ENCODE measurements at places on chromosomes 11 and 22.

- no peak for DNase-seq
These were observed 41.2 kb upstream of the ARL14EP start for GRCh38 chr11:30281476-30282288.

- DNase-seq = no peak
These were observed 61.5 kb downstream of the SYN3 start for GRCh38 chr22:32996702-32997101.

DNA sequence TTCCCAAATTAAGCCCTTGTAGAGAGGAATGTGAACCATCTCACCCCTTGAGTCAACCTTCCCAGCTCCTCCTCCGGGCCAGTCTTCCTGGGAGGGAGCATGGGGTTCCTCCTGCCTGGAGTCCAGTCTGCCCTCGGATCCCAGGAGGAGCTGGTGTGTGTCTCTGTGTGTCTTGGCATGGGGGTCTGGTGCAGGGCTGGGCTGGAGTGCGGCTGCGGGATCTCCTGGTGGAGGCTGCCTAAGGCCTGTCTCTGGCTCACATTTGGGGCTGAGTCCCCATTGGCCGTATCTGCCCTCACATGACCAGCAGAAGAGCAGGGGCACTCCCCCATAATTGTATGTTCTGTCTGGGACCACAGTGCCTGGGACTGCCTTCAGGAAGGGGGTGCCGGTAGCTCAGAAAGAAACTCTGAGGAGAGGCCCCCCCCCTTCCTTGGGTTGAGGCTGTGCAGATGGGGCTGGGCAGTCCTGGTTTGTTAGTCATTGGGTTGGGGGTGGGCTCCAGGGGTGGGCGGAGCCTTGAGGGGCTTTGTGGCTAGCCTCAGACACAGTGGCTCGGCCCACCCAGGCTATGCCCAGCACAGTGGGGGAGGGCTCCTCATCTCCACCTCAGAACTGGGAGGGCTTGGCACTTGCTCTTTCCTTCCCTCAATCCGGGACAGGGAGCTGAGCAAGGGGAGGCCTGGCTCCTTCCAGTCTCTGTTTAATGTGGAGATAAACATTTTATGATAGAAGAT is 2.9 kb downstream of the C1QTNF5 start:
- DNase-seq = peak; percentile 71

DNA sequence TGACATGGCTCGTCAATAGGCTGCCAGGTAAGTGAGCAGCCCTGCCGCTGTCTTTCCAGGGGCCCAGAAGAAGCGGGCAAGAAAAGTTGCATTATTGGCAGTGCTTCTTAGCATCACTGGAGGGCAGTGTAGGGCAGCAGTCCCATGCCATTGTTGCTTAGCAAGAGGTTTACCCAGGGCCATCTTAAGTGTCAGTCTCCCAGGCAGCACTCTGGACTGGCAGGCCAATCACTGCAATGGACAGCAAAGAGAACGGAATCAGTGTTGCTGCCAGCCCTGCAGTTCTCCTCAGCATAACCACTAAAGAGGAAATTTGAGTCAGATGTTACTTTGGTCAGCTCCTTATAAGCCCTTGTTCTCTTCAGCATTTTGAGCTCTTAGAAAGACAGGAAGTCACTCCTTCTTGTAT is 13.4 kb upstream of the GRK2 start:
- no peak for DNase-seq

DNA sequence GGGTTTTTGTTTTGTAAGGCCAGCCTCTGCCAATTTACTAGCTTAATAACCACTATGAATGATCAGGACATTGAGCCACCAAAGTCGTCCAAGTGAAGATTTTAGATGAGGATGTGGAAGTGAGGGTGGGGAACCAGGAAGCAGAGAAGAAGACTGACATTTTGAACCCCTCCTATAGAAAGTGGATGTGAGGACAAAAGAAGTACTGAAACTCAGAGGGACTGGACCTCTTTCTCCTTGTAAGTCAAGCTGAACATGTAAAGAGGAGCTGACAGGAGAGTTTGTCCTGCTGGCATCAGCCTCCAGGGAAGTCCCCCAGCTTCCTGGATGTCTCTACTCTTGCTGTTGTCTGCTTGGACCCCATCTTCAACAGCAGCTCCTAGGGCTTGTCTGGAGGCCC is 338.2 kb upstream of the NCAM1 start:
- no peak for DNase-seq

DNA sequence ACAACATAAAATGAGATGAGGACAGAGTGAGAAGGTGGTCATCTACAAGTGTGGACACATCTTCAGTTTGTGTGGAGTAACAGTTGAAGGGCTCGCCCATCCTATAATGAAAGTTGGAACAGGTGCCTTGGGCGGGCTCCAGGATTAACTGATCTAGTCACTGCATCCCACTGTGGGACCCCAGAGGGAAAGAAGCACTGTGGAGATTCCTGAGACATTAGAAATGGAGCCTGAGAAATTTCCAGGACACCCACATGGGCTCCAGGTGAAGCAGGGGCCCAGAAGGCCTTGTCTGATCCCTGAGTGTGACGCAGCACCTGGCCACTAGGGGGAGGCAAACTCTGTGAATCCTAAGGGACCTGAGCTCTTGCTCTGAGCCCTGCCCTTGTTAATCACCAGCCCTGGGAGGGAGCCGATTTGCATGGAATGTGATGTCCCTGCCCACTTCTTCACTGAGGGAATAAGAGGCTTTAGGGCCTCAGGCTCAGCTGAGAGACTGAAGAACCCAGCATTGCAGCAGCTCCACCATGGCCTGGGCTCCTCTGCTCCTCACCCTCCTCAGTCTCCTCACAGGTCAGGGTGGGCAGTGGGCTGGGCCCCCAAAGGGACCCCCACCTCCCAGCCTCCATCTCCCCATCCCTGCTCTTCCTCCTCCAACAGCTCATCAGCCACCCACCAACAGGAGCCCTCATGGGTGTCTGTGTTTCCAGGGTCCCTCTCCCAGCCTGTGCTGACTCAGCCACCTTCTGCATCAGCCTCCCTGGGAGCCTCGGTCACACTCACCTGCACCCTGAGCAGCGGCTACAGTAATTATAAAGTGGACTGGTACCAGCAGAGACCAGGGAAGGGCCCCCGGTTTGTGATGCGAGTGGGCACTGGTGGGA is 98.4 kb downstream of the VPREB1 start:
- DNase-seq = no peak
